IPS-NIHi11 (cell line): ENCODE measurements at places on chromosomes 7 and 10.

- no peak for DNase-seq
These were observed 346.6 kb upstream of the KLF6 start for GRCh38 chr10:4131407-4132215.

DNA sequence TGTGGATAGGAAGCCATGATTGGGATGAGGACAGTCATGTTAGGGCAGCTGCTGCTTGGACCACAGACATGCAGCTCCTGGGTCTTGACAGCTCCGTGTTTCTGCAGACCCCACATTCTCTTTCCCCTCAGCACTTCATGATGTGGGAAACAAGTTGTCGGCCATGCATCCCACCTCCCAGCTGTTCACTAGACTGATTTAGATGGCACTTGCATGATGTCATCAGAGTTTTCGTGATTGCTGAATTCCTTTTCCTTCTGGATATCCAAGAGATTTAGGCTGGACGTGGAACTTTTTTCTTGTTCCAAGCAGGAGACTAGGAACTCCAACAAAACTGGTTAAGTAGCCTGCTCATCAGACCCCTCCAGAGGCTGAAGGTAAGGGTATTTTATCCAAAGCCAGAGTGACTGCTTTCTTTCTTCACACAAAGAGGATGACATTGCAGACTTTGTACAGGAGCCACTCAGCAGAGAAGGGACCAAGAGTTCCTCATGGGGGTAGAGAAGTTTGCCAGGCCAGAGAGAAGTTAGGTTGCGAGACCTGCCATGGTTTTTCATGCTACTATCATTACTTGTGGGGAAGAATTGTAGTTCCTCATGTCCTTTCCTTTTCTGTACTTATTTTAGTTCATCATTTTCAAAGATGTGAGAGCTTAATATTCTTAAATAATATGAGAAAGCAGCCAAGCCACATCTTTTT, 117.7 kb upstream of the GJD4 start:
- no peak for DNase-seq

DNA sequence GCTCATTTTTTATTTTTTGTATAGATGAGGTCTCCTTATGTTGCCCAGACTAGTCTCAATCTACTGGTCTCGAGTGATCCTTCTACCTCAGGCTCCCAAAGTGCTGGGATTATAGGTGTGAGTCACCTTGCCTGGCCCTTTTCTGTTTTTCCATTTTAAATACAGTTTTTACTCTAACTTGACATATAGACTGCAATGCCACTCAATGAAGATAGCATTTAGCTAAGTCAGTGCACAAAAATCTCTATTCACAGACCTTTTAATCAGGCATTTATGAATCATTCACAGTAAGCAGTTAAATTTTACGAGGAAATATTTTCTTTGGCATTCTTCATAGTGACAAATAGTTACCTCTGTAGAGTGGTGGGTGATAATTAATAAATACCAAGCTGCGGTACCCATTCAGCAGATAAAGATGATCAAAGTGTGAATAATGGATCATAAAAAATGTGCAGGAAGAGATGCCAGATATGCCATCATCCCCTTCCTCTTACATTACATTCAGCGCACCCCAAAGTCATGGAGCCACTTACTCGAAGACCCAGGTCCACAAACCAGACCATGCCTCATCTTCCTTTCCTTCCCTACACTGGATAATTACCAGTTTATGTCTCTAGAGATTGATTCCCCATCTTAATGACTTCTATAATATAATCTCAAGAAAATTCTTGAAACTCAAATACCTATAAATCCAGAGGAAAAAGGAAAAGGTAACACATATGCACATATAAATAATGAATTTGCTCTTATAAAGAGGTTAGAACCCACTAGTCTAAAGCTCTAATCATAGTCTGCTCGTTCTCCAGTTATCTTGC, 56.0 kb downstream of the UBE2H start:
- no peak for DNase-seq

DNA sequence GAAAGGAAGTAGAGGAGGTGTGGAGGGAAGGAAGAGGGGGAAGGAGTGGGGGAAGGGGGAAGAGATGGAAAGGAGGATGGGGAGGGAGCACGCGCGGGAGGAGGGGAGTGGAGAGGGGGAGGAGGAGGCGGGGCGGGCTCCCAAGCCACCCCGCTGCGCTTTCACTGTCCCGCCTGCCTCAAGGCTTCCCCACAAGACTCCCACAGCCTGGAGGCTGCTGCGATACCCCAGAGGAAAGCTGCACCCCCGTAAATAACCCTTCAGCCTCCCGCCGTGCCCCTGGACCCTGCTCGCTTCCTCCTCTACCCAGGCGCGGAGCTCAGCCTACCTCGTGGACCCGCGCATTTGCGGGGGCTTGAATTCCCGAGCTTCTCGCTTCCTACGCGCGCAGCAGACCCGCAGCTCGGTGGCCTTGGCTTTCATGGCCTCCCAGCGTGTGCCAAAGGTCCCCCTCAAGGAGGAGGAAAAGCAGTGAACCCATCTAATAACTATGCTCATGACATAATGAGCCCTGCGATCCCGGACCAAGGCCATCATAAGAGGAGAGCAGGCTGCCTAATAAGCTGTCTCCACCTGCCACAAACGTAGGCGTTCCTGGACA, at the start of gene C10orf67:
Gene C10orf67 (minus strand): TSS at position 557 of the 601 bp plus-strand sequence. CDS start 23 bp downstream, at position 534.
- peak; percentile 60 for DNase-seq

DNA sequence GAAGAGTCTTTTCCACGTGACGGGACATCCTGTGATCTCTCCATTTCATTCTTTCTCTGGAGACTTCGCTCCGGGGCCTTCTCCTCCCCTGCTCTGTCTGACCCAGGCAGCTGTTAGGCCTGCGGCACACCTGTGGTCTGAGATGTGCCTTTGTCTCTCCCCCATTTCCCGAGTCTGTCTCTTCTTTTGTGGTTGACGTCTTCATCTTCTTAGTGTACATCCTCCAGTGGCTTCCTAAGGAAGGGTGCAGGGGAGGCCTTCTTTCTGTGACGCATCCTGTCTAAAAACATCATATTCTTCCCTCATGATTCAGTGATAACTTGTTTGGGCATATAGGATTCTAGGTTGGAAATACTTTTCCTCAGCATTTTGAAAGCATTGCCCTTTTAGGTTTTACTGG, 17.2 kb upstream of the ATP6V0E2 start:
- no peak for DNase-seq

- DNase-seq = peak; percentile 45
These were observed 45.1 kb downstream of the CUX1 start for GRCh38 chr7:101862280-101863220.

DNA sequence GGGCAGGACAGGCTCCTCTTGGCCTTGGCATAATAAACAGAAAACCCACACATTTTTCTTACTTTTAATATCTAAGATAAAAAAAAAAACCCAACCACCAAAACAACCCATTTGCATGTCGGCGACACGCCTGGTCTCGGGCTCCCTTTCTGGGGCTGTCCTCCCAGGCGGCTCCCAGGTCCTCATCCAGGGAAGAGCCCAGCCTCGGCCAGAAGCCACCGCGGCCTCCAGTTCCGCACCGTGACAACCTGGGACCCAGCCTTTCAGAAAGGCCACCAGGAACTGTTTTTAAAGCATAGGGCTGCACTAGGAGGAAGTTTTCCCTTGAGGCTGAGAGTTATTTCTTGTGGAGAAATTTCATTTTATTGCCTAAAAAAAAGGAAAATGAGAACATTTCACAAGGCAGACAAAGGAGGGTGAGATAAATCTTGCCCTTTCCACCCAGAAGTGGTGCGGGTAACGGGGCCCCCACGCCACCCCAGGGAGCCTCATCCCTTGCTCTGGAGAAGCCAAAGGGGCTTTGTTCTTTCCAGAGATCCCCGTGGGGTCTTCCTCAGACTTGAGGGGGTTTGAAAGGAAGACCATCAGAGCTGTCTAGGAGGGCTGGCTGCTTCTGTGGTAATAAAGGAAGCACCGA, 39.2 kb upstream of the MKRN1 start:
- DNase-seq = peak; percentile 50

DNA sequence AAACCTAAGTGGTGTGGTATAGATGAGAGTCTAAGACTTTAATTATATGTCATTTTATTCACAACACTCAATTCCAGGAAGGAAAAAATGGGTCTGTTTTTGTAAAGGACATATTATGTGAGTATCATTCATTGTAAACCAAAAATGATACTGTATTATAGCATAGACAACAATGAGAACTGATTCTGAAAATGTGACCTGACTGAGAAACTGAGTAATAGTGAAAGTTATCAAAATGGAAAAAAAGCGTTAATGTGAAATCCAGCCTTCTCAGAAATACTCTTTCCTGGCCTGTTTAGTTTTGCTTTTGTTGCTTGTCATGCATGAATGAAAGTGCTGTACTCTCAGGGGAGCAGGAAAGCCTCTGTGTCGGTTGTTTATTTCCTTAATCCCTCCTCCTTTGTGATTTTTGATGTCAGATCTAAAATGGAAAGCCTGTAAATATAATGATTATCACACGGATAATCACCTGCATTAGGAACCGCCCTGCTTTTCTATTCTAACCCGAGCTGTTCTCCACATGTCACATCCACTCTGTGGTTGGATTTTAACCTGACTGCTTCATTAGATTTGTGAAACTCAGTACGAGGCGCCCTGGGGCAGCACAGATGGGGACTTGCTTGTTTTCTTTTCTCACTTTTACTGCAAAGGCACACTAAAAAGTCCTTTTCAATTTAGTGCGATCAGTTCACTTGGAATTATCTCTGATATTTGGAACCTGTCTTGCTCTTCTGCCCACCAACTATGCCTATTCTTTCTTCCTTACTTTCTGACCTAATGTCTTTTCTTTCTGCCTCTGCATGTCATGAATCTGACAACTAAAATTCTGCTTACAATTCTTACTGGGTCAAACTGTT, 240.9 kb upstream of the KAT6B start:
- DNase-seq = peak; percentile 11

DNA sequence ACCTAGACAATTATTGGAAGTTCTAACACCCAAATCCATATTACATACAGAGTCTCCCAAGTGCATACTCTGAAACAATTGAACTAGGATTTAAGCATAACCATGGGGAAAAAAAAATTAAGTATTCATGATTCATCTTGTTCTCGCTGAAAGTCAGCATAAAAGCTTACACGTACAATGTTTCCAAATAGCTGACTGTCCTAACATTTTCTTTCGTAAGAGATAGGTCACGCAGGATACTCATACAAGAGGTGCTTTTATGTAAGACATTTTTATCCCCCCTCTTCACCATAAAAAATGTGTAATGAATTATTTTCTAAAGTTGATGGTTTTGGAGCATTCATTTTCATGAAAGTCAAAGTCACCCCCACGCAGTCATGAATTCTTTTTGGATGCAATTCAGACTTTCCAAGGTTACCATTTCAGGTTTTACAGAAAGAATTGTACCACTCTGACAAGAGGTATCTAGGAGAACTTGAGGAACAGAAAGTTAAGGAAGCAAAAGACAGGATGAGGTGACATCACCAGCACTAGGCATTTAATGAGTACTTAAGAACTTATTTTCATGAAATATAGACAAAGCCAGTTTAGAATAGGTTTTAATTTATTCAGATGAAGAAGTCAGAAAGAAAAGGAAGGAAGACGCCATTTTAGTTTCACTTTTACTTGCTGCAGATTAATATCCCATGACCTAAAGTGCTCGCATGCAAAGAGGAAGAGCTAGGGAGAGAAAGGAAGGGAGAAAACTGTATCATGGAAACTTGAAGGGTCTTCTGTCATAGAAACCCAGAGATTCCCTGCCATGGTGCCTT, 55.8 kb downstream of the TMEM26 start:
- no peak for DNase-seq

GRCh38 chr7:50121286-50121685, 28.2 kb upstream of the ZPBP start:
- no peak for DNase-seq

DNA sequence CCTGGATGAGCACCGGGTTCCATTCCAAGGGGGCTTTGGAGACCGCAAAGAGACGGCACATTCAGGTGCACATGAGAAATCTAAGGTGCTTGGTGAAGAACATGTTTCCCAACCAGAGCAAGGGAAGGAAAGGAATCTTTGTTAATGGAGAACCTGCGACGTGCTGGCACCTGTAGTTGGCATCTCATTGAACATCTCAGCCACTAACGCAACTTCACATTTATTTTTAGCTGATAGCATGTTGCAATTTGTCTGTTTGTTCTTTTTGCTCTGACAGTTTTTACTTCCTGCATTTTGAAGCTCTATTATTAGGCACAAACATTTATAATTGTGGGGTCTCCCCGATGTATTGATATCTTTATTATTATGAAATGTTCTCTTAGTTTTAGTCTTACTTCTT, 316.7 kb downstream of the TCERG1L start:
- no peak for DNase-seq

GRCh38 chr10:63007112-63007511, 126.0 kb upstream of the NRBF2 start:
- no peak for DNase-seq

GRCh38 chr7:45662018-45662417, 87.8 kb downstream of the ADCY1 start:
- no peak for DNase-seq

DNA sequence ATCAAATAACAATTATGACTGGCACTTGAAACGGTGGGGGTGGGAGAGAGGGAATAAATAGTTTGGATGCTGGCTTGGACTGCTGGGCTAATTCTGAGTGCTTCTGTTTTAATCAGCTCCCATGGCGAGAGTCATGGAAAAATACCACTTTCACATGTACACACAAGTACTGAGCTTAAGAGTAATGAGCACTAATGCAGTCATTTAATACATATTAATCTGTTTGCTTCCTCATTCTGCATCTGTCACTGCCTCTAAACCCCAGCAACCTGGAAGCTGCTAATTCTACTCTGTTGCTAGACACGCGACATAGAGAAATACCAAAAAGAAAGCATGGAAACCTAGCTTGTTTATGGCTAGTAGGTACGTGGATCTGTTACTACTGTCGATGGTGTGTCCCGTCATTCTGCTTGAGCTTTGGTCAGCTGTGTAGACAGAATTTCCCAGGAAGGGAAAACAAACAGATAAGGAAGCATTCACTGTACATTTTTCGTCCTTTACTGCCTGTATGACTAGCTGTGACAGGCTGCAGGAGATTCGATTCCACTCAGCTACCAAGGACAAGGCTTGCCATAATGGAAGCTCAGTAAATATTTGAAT, 238.8 kb downstream of the BAMBI start:
- no peak for DNase-seq

GRCh38 chr7:37247861-37248260, 200.8 kb downstream of the ELMO1 start:
- DNase-seq = peak; percentile 24

- DNase-seq = no peak
These were observed 13.2 kb downstream of the BAIAP2L1 start for GRCh38 chr7:98387544-98388226.

- no peak for DNase-seq
These were observed 148.7 kb downstream of the C7orf25 start for GRCh38 chr7:42763137-42763551.

GRCh38 chr10:125554016-125554703, 128.8 kb downstream of the TEX36 start:
- DNase-seq = no peak

- no peak for DNase-seq
These were observed 27.8 kb downstream of the AFAP1L2 start for GRCh38 chr10:114376523-114376922.

- no peak for DNase-seq
These were observed 19.1 kb downstream of the GPR26 start for GRCh38 chr10:123685260-123685659.

DNA sequence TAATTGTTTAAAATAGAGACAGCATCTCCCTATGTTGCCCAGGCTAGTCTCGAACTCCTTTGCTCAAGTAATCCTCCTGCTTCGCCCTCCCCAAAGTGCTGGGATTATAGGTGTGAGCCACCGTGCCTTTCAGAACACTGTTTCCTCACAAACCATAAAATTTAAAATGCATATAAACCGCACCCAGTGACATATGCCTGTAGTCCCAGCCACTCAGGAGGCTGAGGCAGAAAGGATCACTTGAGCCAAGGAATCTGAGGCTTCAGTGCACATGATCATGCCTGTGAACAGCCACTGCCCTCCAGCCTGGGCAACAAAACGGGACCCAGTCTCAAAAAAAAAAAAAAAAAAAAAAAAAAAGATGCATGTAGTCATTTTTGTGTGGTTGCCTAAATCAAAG, 36.8 kb downstream of the ACBD5 start:
- DNase-seq = no peak
